ENCODE measurements at places on chromosomes 4 and X. TPM values are rescaled to one million over a fixed set of nuclear protein-coding genes. Genes with fewer than 3 reads are reported as not detected.

The PLXNB3 gene
- total RNA-seq: 16.5 TPM

The ZAR1 gene
- total RNA-seq: not detected

The TBC1D8B gene
- 3.0 TPM for total RNA-seq

DNA sequence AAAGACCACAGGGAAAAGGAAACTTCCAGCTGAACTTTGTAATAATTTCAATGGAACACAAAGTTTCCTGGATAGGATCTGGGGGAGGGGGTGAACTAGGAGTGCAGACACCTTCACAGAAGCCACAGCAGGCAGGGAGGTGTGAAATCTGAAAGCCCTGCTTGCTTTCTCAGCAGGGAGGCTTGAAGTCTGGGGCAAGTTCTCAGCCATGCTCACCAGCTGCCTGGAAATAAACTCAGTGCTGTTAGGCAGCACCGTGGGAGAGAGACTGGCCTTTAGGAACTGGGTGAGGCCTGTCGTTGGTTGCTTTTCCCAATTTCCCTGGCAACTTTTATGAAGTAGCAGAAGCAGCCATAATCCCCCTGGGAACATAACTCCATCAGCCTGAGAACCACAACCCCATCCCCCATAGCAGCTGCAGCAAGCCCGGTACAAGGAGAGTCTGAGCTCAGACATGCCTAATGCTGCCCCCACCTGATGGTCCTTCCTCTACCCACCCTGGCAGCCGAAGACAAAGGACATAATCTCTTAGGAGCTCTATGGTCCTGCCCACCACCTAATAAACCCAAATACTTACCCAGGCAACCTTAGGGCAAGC lies 39.2 kb upstream of the NMU start:
- no peak overlapping the region for H3K4me3 ChIP-seq
- no peaks in the 10 kb centered on the region for H3K27me3 ChIP-seq
- no peak overlapping the region for H3K27ac ChIP-seq
- DNase-seq: no peak

The SLC30A9 gene
- total RNA-seq: 32.4 TPM

DNA sequence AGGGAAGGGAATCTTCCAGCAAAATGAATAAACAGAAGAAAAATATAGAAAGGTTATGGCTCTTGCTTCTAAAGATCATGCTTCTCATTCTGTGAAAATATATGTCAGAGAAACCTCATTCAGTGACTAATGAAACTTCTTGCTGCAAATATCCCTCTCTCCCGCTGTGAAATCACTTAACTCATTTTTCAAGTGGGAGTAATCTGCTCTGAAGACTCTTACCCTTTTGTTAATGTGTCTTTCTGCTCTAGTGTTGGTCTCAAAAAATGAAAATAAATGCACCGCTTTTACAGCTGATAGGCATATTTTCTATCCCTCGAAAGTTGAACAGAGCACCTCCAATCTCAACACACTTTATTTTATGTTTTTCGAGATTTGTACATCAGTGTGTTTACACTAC lies 252.3 kb downstream of the NLGN4X start:
- H3K27me3 ChIP-seq: no peaks in the 10 kb centered on the region
- no peaks in the 10 kb centered on the region for H3K36me3 ChIP-seq
- no peak overlapping the region for H3K4me3 ChIP-seq
- DNase-seq: no peak
- H3K27ac ChIP-seq: no peak overlapping the region

DNA sequence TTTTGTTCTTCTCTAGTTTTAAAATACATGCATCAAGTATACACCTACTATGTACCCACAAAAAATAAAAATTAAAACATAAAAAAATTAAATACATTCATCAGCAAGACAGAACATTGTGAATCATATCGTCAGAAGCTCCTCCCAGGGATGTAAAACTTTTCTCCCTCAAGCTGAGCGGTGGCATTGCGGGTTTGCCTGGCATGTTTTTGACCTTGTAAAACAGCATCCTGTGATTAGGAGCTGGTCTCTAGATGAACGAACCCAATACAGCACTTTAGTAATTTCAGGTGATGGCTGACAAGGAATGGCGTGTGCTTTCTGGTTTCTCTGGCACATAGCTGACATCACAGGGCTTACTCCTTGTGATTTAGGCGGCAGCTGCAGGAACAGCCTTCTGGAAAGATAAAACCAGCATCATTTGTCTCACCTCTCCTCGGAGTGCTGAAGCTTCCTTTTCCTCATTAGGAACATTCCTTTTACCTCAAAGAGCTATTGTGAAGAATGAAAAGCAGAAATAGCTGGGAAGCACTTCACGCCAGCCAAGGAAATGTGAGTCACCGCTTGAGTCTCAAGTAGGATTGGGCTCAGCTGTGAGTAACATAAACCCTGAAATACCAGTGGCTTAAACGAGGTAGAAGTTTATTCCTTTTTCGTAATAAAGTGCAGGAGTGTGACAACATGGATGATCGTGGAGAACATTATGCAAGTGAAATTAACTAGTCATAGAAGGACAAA lies 44.3 kb downstream of the NYX start:
- H3K36me3 ChIP-seq: no peaks in the 10 kb centered on the region
- H3K27ac ChIP-seq: peak overlapping the region; percentile 66
- no peaks in the 10 kb centered on the region for H3K4me1 ChIP-seq
- H3K27me3 ChIP-seq: no peaks in the 10 kb centered on the region
- DNase-seq: no peak

DNA sequence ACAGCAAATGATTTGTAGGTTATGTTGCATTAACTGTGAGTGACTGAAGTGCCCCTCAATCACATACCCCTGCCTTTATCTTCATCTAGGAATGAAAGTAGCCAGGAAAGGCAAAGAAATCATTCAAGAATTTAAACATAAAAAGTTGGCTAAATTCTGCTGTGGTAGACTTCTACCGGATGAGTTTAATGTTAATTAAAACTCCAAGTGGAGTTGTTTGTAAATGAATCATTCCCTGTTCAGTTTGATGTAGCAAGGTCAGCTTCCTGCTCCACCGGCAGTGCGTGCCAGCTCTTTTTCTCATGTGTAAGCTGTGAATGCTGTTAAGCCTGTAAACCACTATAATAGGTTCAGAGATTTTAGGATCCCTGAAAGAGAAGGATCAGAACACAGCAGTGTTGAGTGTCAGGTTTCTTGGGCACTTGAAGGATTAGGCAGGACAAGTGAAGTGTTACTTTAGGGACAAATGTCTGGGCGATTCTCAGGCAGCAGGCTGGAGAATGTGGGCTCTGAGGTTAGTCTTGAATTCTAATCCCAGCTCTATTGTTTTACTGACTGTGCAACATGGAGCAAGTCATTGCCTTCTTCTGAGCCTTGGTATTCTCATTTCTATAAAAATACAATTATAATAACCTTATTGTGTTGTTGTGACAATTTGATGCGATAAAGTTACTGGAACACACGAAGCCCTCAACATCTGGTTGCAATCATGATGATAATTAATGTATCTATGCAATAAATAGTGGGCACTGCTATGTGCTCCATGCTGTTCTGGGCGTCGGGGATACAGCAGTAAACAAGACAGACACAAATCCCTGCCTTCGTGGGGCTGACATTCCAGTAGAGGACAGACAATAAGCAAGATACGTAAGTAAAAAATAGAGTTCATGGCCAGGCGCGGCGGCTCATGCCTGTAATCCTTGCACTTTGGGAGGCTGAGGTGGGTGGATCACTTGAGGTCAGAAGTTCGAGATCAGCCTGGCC lies 112.0 kb downstream of the SHROOM3 start:
- H3K27ac ChIP-seq: peak overlapping the region; percentile 30
- no peak for DNase-seq
- no peaks in the 10 kb centered on the region for H3K27me3 ChIP-seq
- H3K4me3 ChIP-seq: no peak overlapping the region
- H3K4me1 ChIP-seq: peaks cover 38% of the 10 kb centered on the region

DNA sequence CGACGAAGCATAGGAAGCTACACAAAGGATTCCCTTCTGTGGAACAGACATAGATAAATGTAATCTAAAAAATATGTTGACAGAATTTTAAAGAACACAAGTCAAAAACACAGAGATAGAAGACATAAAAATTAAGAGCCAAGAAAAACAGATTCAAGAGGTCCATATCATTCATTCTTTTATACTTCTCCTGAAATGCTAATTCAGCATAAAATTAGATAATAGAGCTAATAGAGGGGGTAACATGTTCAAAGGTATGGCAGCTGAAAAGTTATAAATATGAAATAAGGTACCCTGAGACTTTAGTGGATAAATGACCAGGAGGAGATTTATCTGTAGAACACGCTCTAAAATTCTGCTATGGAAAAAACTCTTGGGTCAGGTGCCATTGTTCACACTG lies 37.4 kb upstream of the PRSS48 start:
- no peaks in the 10 kb centered on the region for H3K27me3 ChIP-seq
- H3K4me3 ChIP-seq: no peak overlapping the region
- peaks cover 17% of the 10 kb centered on the region for H3K4me1 ChIP-seq
- DNase-seq: no peak
- H3K36me3 ChIP-seq: no peaks in the 10 kb centered on the region
- no peak overlapping the region for H3K27ac ChIP-seq

GRCh38 chr4:13541176-13541604 lies 3.1 kb downstream of the NKX3-2 start:
- no peak overlapping the region for H3K4me3 ChIP-seq
- no peak overlapping the region for H3K27ac ChIP-seq
- DNase-seq: peak; percentile 42

The JCHAIN gene
- 5.6 TPM for total RNA-seq

DNA sequence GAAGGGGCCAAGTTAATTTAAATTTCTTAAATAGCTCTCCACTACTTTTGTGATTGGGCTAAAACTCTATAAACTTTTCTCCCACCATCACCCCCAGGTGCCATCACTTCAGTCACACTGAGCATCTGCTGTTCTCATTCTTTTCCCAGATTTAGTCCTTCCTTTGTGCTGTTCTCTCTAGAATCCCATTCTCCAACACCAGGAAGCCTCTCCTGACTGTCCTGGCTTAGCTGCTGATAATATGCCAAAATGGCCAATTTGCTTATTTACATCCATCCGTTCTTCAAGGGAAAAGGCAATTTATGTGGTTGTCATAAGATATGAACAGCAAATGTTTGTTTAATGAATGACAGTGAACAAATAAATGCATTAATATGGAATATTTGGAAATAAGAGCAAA lies 44.1 kb downstream of the FGFBP1 start:
- peaks cover 20% of the 10 kb centered on the region for H3K4me1 ChIP-seq
- H3K27me3 ChIP-seq: no peaks in the 10 kb centered on the region
- no peak for DNase-seq

The SPANXN3 gene
- not detected for total RNA-seq

DNA sequence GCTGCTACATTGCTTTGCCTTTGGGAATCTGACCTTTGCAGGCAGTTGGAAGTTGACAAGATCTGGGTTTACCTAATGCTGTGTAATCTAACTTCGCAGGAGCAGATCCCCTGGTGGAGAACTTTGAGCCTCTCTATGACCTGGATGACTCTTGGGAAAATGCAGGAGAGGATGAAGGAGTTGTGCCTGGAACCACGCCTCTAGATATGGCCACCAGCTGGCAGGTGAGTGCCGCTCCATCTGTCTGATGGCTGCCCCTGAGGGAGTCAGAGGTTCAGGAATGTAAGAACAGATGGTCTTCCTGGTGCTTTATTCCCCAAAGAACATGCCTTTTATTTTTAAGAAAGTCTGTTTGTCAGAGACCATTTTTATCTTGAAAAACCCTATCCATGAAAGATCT lies 109.3 kb downstream of the NFKB1 start:
- no peak overlapping the region for H3K4me3 ChIP-seq
- no peak overlapping the region for H3K27ac ChIP-seq
- no peak for DNase-seq
- no peaks in the 10 kb centered on the region for H3K4me1 ChIP-seq
- H3K36me3 ChIP-seq: peaks cover 92% of the 10 kb centered on the region
- H3K27me3 ChIP-seq: no peaks in the 10 kb centered on the region

DNA sequence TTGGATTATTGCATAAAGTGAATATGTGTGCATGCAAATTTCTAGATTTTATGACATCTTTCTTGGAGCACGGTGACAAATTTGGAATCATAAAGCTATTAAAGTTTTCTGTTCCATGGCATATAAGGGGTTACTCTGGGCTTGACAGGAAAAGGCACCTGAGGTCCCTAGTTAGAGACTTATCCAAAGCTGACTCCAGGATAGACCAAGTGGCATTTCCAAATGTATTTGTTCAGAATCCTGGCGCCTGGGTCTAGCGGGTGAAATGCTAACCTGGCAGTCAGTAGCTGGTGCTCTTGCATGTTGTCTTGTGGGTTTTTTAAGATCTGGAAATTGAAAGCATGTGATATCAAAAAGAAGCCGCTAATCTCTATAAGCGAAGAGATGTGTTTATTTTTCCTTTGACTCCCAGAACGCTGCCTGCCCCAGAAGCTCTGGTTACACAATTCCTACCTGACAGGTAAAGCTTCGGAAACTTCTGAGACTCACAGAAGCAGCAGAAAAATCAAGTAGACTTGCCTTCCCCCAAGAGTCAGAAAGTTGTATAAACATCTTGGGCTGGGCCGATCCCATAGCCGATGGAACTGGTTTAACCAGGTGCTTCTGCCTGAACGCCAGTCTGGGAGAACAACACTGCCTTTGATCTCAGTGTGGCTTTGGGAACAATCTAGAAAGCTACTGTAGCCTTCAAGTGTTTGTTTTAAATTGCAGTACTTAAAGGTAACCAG lies 12.9 kb upstream of the ZCCHC4 start:
- no peaks in the 10 kb centered on the region for H3K4me1 ChIP-seq
- H3K27me3 ChIP-seq: no peaks in the 10 kb centered on the region
- no peak overlapping the region for H3K4me3 ChIP-seq
- DNase-seq: no peak
- H3K36me3 ChIP-seq: no peaks in the 10 kb centered on the region

The AWAT2 gene
- total RNA-seq: not detected

- no peaks in the 10 kb centered on the region for H3K36me3 ChIP-seq
- no peaks in the 10 kb centered on the region for H3K4me1 ChIP-seq
- no peak overlapping the region for H3K27ac ChIP-seq
- H3K27me3 ChIP-seq: no peaks in the 10 kb centered on the region
- H3K4me3 ChIP-seq: no peak overlapping the region
- DNase-seq: no peak
These were observed 288.1 kb downstream of the FRMPD4 start for GRCh38 chrX:12426420-12426819.

DNA sequence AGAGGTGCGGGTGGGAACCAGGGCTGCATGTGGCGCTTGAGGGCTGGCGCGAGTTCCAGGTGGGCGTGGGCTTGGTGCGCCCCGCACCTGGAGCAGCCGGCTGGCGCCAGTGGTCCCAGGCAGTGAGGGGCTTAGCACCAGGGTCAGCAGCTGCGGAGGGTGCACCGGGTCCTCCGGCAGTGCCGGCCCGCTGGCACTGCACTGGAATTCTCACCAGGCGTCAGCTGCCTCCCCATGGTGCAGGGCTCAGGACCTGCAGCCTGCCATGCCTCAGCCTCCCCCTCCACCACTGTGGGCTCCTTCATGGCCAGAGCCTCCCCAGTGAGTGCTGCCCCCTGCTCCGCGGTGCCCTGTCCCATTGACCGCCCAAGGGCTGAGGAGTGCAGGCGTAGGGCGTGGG lies 174.0 kb downstream of the ADAM29 start:
- no peaks in the 10 kb centered on the region for H3K36me3 ChIP-seq
- H3K27ac ChIP-seq: no peak overlapping the region
- no peaks in the 10 kb centered on the region for H3K4me1 ChIP-seq
- H3K27me3 ChIP-seq: no peaks in the 10 kb centered on the region
- no peak overlapping the region for H3K4me3 ChIP-seq
- no peak for DNase-seq
